ENCODE measurements at places on chromosomes 11 and 22.

DNA sequence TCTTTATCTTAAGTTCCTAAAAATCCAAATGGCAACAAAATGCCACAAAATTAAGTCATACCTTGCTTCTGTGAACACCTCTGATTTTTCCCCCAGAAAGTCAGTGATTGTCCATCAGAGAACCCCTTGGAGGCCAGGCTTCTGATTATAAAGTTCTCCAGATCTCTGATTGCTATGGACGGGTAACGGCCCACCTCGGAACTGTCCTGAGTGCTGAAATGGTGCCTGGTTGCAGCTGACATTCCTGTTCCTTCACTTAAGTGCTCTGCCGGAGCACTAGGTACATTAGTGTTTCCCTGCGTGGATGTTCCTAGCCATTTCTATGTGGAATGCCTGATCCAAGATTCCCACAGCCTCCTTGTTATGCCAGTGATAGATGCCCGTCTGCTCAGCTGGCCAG, 85.0 kb downstream of the CHST1 start:
- DNase-seq: no peak

DNA sequence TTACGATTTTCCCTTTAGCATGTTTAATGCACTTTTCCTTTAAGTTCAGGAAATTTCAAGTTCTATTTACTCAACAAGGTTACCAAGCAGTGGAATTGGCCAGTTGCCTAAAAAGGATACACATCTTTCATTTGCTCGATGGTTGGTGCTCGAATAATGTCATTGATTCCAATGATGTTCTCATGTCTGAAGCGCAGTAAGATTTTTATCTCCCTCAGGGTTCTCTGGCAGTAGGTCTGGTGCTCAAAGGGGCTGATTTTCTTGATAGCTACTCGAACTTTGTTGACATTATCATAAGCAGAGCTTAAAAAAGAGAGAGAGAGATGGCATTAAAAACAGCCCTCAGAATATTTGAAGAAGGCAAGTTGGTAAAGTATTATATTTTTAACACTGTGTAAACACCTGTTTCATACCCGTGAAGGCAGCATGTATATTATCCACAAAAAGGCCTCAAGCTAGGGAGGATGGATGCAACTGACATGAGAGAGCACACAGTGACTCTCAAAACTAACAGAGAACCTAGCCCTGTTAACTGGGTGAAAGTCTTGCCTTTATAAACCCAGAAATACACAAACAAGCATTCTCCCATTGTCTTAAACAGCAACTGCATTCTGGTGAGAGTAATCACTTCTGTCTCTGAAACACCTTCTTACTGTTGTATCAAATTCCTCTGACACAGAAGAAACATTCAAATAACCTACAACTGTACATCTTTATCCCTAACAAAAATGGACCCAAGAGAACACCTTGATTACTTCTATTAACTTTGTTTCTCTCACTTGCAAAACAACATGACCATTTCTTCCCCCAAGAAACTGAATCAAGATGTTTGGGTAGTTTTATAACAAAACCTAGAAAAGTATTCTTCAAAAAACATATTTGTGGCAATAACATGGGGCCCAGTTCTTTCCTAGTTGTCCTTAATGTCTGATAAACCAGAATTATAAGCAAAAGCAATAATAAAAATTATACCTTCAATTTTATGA, 59.6 kb downstream of the MAPK1 start:
- no peak for DNase-seq

GRCh38 chr11:70495351-70496310, 97.3 kb downstream of the CTTN start:
- no peak for DNase-seq

- no peak for DNase-seq
Measured at GRCh38 chr11:110773442-110773841, 61.2 kb upstream of the ARHGAP20 start.

GRCh38 chr22:49017482-49018329, 810.0 kb downstream of the BRD1 start:
- no peak for DNase-seq

DNA sequence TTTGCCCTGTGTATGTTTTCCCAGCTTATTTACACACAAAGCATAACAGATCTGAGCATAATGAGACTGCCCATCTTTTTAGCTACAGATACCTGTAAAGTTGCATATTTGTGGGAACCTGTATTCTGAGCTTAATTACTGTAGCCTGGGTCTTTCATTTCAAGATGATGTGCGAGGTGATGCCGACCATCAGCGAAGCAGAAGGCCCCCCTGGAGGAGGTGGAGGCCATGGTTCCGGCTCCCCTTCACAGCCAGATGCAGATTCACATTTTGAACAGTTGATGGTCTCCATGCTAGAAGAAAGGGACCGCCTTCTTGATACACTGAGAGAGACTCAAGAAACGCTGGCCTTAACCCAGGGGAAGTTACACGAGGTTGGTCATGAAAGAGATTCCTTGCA, 1.5 kb downstream of the PPFIA1 start:
- no peak for DNase-seq

GRCh38 chr11:68229601-68230000, 16.5 kb upstream of the KMT5B start:
- DNase-seq: no peak

DNA sequence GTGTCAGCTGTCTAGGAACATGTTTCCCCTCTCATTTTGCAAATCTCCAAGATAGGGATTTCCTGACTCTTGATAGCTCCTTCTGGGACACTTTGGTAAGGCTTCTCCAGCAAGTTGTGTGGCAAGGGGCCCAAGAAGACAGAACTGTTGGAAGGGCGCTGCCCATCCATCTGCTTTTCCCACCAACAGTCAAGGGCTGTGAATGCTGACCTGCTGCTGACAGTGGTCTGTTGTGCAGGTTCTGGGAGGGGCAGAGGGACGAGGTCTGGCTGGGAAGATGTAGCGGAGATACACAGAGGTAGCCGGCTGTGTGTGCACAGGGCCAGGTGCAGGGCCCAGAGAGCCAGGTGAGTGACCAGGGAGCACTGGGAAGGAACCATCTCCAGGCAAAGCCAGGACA, 12.2 kb downstream of the BCR start:
- no peak for DNase-seq

DNA sequence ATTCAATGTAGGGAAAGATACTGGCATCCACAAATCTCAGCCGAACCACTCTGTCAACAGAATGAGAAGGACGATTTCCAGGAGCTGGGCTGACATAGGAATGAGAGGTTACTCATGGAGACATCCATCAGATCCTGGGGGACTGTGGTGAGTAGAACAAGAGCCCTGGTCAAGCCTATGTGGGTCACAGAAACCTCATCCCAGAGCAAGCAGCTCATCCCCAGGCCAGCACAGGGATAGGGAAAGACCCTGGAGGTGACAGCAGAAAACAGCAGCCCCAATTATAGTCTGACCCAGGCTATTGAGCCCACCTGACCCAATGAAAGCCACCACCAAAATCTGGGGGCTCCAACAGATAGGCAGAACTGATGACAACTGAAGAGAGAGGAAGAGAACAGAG, 128.0 kb upstream of the SERPIND1 start:
- no peak for DNase-seq

- no peak for DNase-seq
Measured at GRCh38 chr11:86374586-86374985, at the start of gene CCDC81. Gene CCDC81, plus strand, starts transcription at chr11:86374887. Its CDS starts 277 bp downstream, at chr11:86375164.

GRCh38 chr11:111370902-111371578, 8.0 kb downstream of the POU2AF1 start:
- DNase-seq: no peak

DNA sequence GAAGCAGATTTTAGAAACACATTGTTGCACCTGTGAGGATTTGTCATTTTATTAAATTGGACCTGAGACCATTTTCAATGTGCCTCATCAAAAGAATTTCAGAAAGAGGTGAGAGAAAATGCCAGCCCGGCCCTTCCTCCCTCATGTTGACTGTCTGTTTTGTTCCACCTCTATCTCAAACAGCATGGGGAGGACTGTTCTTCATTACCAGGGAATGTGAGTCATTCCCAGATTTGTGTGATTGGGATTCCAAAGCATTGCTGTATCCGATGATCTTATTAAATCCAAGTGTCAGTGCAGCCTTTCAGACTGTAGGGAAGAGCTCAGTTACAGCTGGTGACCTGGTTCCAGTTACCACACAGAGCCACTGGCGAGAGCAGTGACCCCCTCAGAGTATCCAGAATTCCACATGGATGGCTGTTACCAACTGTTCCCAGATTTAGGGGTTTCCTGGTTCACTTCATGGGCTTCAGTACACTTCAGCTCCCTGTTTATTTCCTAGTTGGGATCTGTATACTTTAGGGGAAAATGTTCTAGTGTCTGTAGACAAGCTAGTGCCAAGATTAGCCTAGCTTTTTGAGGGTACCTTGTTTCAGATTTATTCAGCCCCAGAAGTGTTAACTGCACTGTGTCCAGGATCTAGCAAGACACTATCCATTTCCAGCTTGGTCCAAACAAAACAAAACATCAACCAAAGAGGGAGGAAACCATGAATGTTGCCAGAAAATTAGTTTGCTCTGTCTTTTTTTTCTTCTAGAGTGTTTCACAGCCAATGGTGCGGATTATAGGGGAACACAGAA, 20.9 kb downstream of the KREMEN1 start:
- no peak for DNase-seq

DNA sequence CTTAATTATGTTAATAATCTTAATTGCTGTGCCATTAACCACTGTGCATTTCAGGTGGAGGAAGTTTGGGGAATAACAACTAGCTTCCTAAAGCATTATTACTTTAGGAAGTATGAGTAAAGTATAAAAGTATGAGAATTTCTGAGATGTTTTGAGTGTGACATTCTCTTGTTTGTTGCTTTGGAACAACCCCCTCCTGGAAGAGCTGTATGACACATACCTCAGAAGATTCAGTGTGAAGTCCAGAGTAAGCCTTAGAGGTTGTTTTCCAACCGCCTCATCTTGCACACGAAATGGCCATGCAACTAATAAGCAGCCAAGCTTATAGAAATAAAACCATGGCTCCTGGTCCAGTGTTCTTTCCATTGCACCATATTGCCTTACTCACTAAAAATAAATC, 21.7 kb downstream of the CCDC81 start:
- no peak for DNase-seq

DNA sequence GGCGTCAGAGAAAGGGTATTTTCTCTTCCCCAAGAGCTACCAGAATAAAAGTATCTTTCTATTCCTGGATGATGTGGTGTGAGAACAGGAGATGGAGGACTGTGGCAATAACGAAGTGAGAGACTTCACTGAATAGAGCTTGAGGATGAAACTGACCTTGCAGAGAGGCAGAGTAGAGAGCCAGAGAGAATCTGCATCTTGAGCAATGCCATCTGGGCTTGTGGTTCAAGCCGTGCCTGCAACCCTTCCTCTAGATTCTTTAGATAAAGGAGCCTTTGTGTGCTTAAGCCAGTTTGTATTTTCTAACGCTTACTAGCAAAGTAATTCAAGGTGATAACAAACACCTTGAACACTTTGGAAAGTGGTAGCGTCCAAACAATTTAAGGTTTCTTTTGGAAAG, 2.2 kb downstream of the ME3 start:
- no peak for DNase-seq

DNA sequence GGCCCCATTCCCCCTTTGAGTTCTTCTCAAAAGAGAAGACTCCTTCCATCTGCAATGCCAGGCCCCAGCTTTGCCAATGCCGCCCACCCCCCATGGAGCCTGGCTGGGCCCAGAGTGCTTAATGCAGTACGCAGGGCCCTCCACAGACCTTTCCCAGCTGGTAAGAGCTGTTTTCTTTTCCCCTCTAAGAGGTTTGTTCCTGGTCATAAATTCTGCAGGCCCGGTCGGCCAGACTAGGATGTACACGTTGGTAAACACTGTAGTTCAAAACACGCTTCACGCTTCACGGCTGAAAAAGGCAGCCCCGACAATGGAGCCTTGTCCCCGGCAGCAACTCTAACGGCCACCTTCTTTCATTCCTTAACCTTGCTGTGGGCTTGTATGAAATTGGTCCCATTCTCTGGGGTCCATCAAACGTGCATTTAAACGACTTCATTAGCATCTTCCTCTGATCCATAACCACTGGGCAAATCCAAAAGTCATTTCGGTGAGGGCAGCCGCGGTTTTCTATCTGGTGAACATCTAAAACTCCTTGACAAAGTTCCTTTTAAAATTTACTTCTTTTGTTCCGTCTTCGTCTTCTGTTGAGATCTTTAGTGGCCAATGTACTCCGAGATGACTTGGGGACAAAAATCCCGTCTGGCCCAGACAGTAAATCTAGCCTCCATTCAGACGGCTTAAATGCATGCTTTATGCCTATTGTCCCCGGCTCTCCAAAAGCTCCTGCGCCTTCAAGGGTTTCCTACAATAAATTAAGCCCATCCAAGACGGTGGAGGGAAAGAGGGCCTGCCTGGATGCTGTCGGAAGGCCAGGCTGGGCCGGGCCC, 60.0 kb upstream of the MYEOV start:
- DNase-seq: no peak

- DNase-seq: no peak
Measured at GRCh38 chr11:58505849-58506248, 2.1 kb downstream of the OR5B21 start.

GRCh38 chr11:84316866-84317555, 1030.8 kb upstream of the CCDC90B start:
- no peak for DNase-seq

DNA sequence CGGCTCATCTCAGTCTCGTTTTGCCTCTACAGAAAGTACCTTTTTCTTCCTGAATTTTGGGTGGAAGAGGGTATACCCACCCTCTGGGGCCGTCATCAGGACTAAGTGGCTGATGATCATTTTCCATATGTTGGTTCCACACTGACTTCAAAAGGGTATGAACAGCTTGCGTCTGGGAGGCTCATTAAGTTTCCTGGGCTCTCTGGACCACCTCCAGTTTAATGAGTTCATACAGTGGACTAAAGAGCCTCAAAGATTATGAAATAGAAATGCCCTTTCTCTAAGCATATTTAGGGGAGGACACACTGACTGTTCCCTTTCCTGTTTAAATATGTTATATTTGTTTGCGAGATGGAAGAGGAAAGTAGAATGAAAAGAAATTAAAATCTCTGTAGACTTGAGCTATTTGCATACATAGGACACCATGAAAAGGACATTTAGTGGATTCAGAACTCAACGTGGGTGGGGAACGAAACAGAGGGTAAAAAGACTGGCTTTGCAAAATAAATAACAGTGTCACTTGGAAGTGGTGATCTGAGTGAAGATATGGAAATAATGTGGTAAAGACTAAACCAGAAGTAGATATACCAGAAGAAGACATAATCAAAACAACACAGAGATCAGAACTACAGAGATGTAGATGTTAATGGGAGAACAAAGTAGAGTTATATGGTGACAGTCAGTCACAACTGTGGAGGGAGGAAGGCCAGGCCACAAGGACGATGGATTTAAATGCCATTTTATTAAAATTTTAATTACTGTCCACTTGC, 18.7 kb downstream of the LDLRAD3 start:
- DNase-seq: peak; percentile 28

- DNase-seq: no peak
Measured at GRCh38 chr11:61413496-61413895, 16.3 kb downstream of the CPSF7 start.
